ENCODE measurements at places on chromosomes 4 and X.
A peak's percentile ranks its signal among the peaks of the same experiment; 100 is the strongest.

DNA sequence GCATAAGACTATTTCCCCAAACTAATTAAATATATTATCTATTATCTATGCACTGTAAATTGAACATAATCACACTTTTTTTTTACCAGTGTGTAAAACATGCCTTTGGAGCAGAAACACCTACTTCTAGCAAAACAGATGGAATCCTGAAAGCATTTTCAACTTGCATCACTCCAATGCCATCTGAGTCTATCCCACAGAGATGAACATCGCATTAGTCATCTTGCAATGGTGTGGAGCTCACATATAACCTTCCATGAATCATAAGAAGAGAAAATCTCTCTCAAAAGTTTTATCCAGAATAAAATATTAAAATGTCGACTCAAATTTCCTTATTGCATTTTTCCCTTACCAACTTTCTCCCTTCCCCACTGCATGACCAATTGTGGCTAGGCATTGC, 406.7 kb upstream of the ACTRT1 start:
- no peak for DNase-seq

GRCh38 chr4:184298254-184298653, 80.6 kb upstream of the ENPP6 start:
- DNase-seq = no peak

GRCh38 chr4:169379688-169380087, 108.9 kb upstream of the SH3RF1 start:
- no peak for DNase-seq

- peak; percentile 27 for DNase-seq
These were observed 1.6 kb upstream of the RBM46 start for GRCh38 chr4:154779362-154779947.

- no peak for DNase-seq
These were observed 11.3 kb downstream of the SMIM10L2A start for GRCh38 chrX:135432881-135433521.

GRCh38 chrX:122464341-122464740, 719.7 kb upstream of the GRIA3 start:
- DNase-seq = no peak

- DNase-seq = no peak
These were observed 21.8 kb upstream of the TADA2B start for GRCh38 chr4:7021355-7021754.

- no peak for DNase-seq
These were observed 231.5 kb upstream of the DIAPH2 start for GRCh38 chrX:96453139-96453538.

- no peak for DNase-seq
These were observed 9.8 kb upstream of the PCDH18 start for GRCh38 chr4:137541876-137542646.

DNA sequence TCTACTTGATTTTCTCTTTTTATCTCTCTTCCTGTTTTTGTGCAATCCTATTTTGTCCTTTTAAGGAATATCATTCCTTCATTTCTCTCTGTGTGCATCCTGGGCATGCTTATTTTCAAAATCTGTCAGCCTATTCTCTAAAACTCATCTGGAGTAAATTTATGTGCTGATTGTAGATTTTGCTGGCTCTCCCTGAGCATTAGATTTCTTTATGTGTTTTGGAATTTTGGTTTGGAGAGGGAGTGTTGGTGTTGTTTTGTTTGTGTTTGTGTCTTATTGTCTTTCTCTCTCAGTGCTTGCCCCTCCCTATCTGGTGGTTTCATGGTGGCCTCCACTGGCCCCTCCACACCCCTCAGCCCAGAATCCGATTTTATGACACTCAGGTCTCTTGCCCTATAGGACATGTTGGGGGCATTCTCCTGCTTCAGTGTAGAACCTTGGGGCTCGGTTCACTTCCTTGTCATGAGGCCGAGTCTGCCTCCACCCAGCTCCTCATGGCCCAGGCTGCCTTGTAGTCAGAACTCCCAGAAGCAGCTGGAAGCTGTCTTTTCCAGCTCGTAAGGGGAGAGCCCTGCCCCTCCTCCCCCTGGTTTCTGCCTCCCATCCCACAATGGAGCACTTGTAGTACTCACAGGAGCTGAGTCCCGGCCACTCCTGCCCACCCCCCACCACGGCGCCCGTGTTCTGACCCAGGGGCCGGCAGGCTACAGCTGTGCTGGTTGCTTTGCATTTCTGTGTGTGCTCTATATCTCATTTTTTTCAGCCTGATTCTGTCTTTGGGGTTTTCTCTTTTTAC, 24.5 kb upstream of the PJA1 start:
- DNase-seq = no peak

- no peak for DNase-seq
These were observed 89.4 kb upstream of the PSAPL1 start for GRCh38 chr4:7524064-7524682.

- no peak for DNase-seq
These were observed 20.1 kb upstream of the TET2 start for GRCh38 chr4:105126311-105127169.

DNA sequence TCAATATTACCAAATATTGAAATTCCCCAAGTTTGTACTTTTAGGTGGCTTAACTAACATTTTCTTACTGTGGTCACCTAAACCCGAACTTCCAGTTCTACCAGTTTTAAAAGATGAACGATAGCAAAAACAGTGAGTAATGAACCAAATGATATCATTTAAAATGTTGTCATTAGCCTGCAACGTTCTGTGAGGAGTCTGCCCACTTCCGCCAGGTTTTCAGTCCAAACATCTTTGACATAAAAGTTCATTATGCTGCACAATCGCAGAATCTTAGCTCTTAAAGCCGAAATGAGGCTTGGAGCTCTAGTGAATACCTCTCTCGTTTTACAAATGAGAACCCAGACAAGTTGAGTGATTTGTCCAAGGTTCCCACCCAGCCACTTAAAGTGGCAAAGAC, 762 bp downstream of the PIGA start:
- DNase-seq = no peak

DNA sequence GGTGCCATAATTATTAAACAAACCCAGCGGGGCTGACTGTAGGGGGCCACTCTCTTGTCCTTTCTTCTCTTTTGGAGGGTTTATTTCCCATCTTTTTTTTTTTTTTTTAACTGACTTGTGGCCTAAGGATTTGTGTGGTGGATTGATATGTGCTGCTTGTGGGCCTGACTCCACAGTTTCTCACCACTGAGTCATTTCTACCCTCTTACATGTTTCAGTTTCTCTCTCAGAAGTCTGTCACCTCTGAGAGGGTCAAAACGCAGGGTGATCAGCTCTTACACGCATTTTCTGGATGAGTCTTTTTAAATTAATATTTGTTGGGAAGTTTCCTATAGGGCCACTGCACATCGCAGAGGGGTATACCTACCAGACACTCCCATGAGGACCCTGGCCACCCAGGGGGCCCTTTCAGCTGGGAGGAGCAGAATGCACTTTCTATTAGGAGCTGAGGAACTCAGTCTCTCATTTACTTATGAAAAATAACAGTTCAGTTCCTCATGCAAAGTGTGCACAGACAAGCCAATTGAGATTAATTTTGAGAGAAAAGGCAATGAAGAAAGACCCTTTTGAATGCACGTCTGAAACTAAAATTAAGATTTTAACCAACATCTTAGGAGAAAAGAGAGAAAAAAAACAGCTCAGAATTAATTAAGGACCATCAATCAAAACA, 407.9 kb downstream of the TECRL start:
- no peak for DNase-seq

DNA sequence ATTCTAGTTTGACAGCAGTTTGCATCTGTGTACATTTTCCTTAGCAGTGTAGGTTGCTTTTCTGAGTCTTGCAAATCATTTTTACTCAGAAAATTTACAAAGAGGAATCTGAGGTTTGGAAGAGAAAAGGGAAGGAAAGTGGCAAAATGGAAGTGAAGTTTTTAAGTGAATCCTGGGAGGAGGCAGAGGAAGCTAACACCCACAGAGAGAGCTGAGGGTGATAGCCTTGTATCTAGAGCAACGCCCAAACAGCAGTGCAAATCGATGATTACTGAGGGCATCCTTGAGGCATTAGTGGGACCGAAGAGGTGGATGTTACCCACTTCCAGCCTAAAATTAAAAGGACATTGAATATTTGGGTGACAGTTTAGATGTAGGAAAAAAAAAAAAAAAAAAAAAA, 31.8 kb downstream of the KLF3 start:
- DNase-seq = no peak

- no peak for DNase-seq
These were observed 265.1 kb downstream of the GBA3 start for GRCh38 chr4:22957774-22958309.

- peak; percentile 31 for DNase-seq
These were observed 254.4 kb downstream of the NPFFR2 start for GRCh38 chr4:72286185-72286584.

- DNase-seq = no peak
These were observed 1.5 kb downstream of the CCNG2 start for GRCh38 chr4:77158487-77158861.

DNA sequence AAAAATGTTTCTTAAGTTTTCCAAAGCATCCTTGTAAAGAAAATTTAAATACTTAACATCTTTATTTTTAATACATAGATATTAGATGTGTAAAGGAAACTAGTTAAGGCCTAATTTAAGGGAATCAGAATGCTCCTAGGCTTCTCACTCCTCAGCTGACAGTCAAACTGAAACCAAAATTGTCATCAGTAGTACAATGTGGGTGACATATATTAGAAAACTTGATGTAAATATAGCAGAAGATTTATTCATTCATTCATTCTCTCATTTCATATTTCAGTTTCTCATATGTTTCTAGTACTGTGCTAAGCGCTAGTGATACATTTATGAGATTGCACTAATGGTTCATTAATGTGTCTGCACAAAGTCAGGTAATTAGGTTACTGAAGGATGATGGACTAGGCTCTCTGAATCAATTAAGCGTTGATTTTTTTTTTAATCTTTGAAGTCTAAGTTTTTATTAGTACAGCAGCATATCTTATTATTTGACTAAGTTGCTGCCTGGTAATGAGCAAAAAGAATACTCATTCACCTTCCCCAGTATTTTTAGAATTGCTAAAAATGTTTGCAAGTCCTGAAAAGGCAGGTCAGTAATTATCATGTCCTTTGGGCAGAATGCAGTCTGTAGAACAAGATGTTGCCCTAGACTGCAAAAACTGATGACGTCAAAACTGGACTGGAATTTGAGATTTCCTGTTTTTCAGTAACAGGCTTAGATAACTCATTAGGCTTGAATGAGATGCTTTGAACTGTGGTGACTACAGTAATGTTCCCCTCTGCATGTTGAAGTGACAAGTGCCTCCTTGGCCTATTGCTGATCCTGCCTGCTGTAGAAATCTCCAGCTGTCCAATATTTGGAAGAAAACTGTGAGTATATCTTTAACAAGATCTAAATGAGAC, 128.7 kb downstream of the ARHGAP24 start:
- no peak for DNase-seq

- no peak for DNase-seq
These were observed 30.7 kb downstream of the MID1IP1 start for GRCh38 chrX:38831949-38832348.

DNA sequence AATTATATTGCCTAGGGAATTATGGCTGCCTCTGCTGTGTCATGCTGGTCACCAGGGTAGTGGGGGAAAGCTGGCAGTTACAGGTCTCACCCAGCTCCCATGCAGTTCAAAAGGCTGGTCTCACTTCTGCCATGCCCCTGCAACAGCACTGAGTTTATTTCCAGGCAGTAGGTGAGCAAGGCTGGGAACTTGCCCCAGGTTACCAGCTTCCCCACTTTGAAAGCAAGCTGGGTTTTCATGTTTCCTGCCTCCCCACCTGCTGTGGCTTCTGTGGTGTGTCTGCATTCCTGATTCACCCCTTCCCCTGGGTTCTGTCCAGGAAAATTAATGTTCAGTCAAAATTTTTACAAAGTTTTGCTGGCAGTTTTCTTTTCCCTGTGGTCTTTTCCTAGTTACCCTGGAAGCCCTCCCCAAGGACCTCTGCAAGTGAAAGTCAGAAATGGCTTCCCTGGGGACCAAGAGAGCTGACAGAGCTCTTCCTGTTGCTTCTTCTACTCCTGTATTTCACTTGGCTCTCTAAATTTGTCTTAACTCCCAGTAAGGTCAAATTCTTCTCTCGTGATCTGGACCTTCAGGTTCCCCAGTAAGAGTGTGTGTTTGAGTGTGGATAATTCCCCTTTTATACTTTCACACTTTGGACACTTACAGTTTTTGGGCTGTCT, 58.5 kb upstream of the AGTR2 start:
- DNase-seq = no peak

DNA sequence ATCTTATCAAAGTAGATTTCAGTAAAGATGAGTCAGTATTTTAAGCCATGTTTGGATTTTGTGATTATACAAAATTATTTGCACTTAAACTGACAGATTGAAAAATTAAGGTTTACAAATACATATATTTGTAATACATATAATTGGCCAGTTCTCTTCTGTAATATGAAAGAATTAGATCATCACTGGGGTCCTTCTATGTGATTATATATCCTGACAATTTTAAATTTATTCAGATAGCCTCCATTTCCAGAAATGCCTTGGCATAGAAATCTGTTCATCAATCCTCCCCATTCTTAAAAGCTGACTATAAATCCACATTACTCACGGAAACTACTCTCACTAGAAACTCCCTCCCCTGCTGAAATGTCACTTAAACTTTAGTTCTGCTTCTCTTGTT, 280.4 kb upstream of the ANXA10 start:
- no peak for DNase-seq

DNA sequence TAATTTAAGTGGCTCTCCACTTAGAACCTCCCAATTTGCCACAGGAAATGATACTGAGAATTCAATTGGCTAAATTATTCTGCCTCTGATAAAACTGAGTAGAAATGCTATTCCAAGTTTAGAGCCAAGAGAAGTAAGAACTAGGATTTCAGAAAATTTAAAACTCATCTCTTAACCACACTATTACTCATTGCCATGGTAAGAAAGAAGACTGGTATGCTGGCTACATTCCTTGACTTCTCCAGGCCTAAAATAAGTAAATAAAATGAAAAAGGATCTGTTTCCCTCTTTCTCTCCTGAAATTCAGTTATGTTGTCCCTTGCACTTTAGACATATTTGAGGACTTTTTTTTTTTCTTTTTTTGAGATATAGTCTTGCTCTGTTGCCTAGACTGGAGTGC, 23.3 kb downstream of the ZNF280C start:
- no peak for DNase-seq

- no peak for DNase-seq
These were observed 332.1 kb downstream of the PABPC4L start for GRCh38 chr4:133869486-133869885.

DNA sequence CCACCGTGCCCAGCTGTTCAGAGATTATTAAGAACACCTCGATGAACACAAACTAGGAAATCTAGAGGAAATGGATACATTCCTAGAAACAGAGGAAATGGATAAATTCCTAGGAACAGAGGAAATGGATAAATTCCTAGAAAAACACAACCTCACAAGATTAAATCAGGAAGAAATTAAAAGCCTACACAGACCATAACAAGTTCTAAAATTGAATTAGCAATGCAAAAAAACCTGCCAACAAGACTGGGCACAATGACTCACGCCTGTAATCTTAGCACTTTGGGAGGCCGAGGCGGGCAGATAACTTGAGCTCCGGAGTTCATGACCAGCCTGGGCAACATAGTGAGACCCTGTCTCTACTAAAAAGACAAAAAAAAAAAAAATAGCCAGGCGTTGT, 13.1 kb upstream of the IDS start:
- DNase-seq = no peak

DNA sequence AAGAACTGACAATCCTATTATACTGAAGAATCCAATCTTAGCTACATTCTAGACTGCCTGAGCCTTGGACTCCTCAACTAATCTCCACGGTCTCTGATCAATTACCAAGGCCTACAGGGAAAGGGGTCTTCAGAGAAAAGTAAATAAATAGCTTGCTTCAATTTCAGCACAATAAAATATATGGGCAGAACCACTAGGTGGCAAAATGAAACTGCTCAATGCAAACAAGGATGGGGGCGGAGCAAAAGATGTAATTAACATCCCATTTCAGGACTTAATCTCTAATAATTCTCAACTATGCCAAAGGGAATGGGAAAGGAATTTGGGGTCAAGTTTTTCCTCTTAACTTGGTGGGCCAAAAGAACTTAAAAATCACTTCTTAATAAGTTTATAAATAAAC, 78.4 kb upstream of the MAP3K15 start:
- DNase-seq = peak; percentile 56

Measured in common myeloid progenitor, CD34-positive (primary cell).